ENCODE measurements at places on chromosomes 6 and 20. TPM values are rescaled to one million over a fixed set of nuclear protein-coding genes. Genes with fewer than 3 reads are reported as not detected.

Gene SLC22A23
- total RNA-seq: 85.7 TPM

Gene EPB41L2
- total RNA-seq: 106 TPM

Gene NRM
- total RNA-seq: 7.4 TPM

DNA sequence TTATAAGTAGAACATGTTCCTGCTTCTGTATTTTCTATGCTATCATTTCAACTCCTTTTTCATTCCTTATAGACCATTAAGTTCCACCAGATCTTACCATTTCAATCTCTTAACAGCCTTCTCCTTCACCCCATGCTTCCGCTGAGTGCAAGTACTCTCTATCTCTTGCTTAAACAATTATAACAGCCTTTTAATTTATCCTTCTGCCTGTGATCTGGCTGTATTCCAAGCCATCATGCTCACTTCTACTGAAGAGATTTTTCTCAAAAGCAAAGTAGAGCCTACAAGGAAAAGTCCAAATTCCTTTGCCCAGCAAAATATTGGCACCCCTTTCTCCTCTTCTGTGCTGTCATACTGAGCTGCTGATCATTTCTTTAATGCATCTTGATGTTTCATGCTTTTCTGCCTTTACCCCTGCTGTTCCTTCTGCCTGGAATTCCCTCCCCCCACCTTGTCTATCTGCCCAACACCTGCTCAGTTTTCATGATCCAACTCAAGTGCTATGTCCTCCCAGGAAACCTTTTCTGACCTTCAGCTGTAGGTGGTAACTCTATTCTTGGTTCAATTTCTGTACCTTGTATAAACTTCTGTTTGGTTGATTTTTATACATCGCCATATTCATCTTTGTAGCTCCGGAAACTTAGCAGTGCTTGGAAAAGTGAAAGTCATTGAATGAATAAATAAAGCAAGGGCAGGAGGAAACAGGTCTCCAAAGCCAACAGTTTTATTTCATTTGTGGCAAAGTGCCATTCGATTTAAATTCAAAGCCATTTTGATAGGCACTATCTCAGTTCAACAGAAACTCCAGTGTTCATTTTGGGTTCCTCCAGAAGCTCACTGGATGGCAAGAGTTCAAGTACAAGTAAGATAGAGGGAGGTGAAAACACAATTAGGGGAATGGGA lies 10.5 kb upstream of the BMP2 start:
- DNase-seq: no peak

- no peak for DNase-seq
Observed at GRCh38 chr6:35152067-35152707, 11.0 kb upstream of the TCP11 start.

DNA sequence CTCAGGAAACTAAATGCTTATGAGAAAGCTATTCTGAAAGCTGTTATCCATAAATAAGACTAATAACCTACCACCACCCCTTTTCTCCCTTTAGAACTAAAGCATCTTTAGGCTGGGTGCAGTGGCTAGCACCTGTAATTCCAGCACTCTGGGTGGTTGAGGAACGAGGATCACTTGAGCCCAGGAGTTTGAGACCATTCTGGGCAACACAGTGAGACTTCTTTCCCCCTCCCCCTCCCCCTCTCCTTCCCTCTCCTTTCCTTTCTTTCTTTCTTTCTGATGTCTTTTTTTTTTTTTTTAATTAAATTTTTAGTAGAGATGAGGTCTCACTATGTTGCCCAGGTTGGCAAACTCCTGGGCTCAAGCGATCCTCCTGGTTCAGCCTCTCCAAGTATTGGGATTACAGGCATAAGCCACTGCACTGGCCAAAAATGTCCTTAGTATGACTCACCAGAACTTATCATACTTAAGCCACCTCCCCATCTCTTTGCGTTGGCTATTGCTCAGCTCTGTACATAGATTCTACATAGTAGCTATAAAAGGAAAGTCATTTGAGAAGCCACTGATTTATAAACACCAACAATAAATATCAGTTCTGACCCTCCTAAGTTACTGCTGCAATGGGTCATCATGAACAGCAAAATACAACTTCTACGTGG lies 54.8 kb upstream of the SPDEF start:
- no peak for DNase-seq

DNA sequence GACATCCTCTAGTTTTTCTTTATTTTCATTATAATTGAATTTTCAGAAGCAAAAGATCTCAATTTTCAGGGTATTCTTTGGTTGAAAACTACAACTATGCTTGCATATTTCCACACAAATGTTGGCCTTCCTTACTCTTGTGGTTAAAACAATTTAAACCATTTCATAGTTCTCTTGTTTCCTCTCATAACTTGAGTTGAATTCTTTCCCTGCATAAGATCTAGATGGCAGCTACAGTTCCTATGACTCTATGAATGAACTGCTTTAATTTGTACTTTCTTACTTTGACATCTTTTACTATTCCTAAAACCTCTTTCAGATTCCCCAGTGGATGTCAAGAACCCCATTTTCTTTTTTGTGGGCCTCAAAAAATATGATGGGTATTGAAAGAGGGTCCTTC lies 564.5 kb downstream of the NKAIN2 start:
- DNase-seq: no peak

DNA sequence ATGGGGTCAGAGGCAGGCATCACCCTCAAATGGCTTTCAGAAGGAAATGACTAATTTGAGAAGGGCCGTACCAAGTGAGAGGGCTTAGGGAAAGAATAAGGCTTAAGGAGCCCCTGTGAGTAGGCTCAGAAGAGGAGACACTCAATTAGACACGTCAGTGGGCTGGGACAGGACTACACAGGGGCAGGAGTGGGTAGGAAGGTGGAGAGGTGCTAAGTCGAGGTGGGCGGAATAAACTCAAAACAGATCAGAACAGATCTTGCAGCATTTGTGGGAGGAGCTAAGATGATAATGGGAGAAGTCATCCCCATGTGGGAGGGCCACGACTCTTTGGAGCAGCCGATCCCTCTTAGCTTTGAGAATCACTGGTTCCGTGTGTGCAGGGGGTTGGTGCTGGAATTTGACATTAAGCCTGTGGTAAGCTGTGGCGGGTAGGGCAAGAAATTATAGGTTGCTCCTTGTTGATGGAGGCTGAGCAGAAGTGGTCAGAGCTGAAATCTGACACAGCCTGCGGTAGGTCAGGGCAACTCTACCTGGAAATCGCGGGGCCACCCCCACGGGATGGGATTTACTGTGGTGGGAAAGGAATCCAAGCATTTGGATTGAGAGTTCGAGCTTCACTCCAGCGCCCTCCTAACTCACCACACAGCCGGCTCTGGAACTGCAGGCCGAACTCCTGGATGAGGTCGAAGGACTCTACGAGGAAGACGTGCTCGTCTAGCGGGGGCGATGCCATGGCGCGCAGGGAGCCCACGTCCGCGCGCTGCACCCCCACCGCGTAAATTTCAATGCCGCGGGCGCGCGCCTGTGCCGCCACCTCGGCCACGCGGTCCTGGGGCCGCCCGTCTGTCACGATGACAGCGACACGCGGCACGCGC lies 2.8 kb upstream of the RBPJL start:
- no peak for DNase-seq

- no peak for DNase-seq
Observed at GRCh38 chr6:25404091-25404490, 124.9 kb downstream of the CARMIL1 start.

- no peak for DNase-seq
Observed at GRCh38 chr20:32332614-32333013, 25.5 kb upstream of the ASXL1 start.

- no peak for DNase-seq
Observed at GRCh38 chr20:44485078-44485829, 9.6 kb downstream of the TTPAL start.

DNA sequence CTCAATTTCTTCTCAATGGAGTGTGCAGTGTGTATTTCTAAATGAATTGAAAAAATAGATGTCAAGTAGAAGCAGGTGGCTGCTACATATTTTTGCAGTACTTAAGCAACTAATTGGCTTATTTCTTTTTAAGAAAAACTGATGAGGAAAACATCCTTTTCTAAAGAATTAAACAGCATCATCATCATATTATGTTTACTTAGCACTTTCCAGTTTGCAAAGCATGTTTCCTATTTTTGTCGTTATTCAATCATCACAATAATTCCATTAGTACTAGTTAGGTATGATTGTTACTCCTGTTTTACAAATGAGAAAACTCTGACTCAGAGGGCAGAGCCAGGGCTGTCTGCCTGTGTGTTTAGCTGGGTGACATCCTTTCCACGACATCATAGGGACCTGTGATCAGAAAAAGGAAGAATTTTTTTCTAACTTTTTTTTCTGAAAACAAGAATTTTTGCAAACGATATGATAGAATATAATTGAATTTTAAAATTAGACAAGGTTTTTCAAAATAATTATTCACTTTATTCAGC lies 22.7 kb upstream of the BMP6 start:
- DNase-seq: no peak

GRCh38 chr20:59561228-59561605 lies 43.1 kb upstream of the PHACTR3 start:
- DNase-seq: no peak

- DNase-seq: no peak
Observed at GRCh38 chr6:125910527-125910926, 46.0 kb upstream of the HINT3 start.

DNA sequence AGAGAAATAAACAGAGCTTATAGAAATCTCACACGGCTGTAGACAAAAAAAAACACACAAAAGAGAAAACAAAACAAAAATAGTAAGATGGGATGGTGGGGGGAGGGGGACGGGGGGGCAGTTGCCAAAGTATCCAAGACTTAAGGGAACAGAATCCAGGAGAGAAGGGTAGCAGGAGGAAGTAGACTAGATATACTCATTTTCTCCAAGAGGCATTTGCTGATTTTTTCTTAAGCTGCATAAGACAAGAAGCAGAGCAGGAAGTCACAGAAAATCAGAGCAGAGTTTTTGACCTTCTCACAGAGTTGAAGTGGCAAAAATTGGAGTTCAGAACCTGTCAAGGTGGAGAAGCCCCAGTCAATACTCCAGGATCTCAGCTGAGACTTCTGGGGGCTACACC lies 237.7 kb downstream of the HIVEP2 start:
- DNase-seq: no peak

Data from colonic mucosa (tissue), 4 donors.